Heart right ventricle (tissue), 16 donors: ENCODE measurements at places on chromosomes 2 and 18. TPM values are rescaled to one million over a fixed set of nuclear protein-coding genes. Genes with fewer than 3 reads are reported as not detected.

DNA sequence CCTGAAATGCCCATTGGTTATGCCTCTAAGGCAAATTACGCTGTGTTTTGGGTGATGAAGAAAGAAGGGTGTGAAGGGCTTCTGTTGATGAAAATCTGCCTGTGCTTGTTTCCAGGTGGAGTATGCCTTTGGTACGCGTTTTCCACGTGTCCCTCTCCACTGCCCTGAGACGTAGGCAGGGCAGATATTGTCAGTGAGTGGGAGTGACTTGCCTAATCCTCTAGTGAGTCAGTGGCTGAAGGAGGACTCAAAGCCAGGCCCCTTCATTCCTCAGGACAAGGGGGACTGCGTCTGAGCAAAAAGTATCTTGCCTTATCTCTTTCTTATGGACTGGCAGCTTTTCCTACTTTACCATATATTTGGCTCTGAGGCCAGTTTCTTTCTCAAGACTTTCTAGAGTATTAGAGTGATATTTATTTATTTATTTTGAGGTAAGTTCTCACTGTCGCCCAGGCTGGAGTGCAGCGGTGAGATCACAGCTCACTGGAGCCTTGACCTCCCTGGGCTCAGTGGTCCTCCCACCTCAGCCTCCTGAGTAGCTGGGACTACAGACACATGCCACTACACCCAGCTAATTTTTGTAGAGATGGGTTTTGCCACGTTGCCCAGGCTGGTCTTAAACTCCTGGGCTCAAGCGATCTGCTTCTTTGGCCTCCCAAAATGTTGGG is 10.2 kb downstream of the RALB start:
- DNase-seq = no peak

The SCYGR4 gene
- total RNA-seq = not detected

The C2orf80 gene
- not detected for total RNA-seq

- no peak for DNase-seq
Measured at GRCh38 chr2:219551441-219552381, 7.9 kb downstream of the TMEM198 start.
